ENCODE measurements at places on chromosomes 4 and X.

GRCh38 chrX:70901465-70901864 lies 7.0 kb downstream of the TEX11 start:
- DNase-seq, result no peak

DNA sequence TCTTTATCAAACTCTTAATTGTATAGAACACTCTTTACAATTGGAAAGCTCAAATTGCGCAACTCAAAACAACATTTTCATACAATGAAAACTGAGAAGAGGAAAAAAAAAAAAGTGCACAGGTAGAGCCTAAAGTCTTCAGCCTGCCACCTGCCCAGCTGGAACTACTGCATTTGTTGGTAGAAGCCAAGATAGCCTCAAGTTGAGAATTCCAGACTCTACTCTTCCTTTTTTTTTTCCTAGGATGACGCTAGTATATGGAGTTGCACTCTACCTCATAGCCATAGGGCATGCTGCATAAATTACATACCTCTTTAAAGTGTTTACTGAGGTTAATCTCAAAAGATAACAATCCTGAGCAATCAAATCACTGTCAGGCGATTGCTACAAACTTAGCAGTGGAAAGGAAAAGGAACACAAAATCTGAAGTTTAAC lies 13.6 kb downstream of the ABCG2 start:
- DNase-seq, result no peak

GRCh38 chr4:123579961-123580360 lies 183.4 kb downstream of the SPRY1 start:
- DNase-seq, result no peak

DNA sequence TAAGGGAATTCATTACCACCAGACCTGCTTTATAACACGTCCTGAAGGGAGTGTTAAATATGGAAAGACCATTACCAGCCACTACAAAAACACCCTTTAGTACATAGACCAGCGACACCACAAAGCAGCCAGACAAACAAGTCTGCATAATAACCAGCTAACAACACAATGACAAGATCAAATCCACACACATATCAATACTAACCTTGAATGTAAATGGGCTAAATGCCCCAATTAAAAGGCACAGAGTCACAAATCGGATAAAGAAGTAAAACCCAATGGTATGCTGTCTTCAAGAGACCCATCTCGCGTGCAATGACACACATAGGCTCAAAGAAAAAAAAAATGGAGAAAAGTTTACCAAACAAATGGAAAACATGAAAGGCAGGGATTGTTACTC lies 36.9 kb downstream of the FGF16 start:
- DNase-seq, result no peak

DNA sequence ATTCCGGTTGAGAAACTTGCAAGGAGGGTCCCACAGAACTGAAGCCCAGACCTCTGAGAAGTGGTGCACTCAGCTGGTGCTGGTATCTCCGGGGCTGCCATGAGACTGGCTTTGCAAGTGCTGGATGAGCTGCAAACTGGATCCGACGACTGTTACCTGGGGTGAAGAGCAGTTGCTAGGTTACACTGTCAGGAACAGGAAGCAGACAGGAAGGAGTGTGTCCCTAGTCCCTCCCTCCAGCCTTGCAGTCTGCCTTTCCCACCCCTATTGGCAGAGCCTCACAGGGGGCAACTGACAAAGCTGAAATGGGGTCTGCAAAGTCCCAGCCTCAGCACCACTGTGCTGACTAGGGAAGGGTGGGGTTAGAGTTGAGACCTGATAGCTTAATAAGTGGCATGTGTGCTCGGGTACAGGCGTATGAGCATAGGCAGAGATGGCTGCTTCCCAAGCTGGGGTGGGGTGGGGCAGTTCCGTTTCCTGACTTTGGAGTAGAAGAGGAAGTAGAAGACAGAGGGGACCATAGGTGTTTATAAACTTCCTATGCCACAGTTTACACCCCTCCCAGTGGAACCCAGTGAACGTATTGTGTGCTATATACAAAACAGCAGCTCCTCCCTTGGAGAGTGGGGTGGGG lies 18.0 kb downstream of the PPEF1 start:
- DNase-seq, result no peak

- DNase-seq, result no peak
Observed at GRCh38 chr4:99715286-99715685, 57.7 kb upstream of the C4orf54 start.

GRCh38 chr4:24807611-24808010 lies 12.2 kb downstream of the SOD3 start:
- DNase-seq, result no peak

GRCh38 chrX:70973221-70973620 lies 42.3 kb upstream of the SLC7A3 start:
- no peak for DNase-seq

- DNase-seq, result no peak
Observed at GRCh38 chrX:71919431-71919830, 8.8 kb downstream of the NHSL2 start.

- DNase-seq, result no peak
Observed at GRCh38 chrX:115499112-115499805, 61.7 kb upstream of the PLS3 start.

DNA sequence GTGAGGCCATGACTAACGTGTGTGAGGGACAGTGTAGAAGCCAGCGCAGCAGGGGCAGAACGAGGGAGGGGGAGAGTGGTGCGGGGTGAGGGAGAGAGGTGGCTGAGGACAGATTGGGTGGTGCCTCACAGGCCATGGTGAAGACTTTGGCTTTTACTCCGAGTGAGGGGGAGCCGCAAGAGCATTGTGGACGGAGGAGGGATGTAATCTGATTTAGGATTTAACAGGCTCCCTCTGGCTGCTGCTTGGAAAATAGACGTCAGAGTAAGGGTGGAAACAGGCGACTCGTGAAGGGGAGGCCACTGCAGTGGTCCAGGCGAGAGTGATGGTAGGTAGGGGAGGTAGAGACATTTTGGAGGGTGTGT lies 13.0 kb downstream of the PPP1R3F start:
- no peak for DNase-seq

GRCh38 chrX:69524781-69525363 lies 20.7 kb downstream of the NALF2 start:
- DNase-seq, result no peak

- DNase-seq, result no peak
Observed at GRCh38 chr4:99190336-99190735, 28.7 kb downstream of the ADH6 start.

DNA sequence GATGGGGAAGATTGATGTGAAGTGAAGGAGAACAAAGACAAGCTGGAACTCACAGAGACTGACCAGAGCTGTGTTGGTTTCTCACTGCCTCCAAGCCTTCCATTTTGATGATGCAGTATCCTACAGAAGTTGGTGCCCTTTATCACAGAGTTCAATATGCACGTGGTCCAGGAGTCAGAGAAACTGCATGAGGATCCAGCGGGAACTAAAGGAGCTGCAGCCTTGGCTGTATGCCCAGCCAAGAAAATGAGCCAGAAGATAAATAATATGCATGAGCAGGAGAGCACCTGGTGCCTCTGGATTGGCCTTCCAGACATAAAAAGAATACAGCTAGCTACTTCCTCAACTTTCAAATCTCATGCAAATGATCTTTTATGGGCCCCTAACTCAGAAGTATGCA lies 44.3 kb upstream of the DCLK2 start:
- DNase-seq, result no peak

DNA sequence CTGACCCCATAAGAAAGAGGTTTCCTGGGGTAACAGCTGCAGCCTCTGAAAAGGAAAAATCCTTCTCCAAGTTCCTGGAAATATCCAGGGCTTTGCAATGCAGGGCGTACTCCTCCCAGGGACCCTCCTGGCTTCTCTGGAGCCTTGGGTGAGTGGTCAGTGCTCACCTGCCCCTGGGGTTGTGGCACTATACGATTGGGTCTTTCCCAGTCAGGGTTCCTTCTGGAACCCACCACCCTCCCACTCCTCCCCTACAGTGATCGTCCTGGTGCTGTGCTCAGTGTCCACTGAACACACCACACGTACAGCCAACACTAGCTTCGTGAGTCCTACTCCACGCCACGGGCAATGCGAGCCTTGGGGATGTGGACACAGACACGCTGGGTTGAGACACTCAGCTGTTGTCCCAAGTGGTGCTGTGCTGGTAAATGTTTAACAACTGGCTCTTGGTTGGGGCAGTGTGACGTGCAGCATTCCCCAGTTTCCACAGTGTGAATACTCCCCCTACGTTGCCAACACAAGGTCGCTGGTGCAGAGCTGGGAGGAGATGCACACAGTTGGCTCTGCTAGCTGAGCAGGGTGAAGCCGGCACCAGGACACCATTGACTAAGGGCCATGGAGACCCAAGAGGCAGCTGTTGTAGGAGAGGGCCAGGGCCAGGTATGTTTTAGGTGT lies 65.4 kb downstream of the HTRA3 start:
- no peak for DNase-seq

GRCh38 chr4:86975927-86976326 lies 41.1 kb downstream of the AFF1 start:
- DNase-seq, result no peak

- DNase-seq, result no peak
Observed at GRCh38 chrX:154025230-154025629, 5.5 kb upstream of the IRAK1 start.

GRCh38 chr4:101218346-101218745 lies 129.0 kb downstream of the PPP3CA start:
- no peak for DNase-seq

DNA sequence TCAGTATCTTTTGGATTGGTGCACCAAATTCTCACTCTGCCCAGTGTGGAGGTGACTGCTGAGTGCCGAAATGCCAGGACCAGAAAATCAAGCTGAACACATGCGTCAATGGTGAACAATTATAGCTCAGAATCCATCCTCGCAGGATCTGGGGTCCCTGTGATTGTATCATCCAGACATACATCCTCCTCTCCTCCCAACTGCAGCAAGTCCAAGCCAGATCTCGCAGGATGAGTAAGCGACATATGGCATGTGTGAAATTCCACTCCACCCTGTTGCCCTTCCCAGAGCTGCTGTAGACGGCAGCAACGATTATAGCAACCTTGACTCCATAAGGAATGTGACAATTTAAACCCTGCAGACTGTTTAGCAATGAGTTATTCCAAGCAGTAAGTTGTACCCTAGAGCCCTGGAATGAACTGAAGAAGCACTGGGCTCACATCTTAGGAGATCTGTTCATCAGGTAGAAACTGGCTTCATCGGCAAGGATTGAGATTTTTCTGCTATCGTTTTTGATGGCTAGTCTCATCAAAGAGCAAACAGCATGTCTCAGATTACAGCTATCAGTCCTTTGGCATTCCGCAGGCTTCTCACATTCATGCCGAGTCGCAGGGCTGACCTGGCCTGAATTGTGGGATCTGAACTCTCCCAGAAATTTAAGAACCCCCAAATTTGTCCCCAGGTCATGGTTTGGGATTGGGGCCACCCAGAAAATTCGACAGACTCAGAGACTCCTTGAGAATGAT lies 35.5 kb upstream of the SORBS2 start:
- DNase-seq, result no peak

- DNase-seq, result no peak
Observed at GRCh38 chrX:51420610-51421009, 75.8 kb downstream of the NUDT11 start.

- no peak for DNase-seq
Observed at GRCh38 chr4:152467101-152467500, 68.8 kb downstream of the FBXW7 start.

DNA sequence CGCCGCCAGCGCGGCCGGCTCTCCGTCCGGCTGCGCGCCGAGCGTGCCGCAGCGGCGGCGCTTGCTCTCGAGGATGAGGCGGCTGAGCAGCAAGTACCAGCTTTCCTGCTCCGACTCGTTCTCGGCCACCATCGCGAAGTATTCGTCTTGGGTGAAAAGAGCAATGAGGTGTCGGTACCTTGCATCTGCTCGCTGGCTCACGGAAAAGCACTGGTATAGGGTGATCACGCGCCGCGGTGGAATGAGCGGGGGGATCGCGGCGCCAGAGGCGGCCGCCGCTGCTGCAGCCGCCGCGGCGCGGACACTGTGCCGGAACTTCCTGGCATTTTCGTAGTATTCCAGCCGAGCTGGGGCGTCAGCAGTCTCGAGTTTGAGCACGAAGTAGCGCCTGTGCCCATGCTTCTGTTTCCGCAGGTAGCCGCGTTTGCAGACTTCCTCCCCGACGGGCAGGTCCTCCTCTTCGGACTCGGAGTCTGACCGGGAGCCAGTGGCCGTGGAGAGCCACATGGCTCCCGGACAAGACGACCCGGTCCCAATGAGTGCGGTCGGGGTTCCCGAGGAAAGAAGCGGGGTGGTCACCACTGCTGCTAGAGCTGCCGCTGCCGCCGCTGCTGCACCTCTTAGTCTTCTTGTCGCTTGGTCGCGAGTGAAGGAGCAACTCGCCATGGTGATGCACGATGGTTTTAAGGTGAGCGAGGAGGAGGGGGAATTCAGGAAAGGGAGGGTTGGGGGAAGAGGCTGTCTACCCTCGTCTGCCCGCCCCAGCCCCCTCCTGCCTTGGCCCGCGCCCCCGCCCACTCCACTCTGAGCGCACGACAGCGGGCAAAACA lies 469 bp downstream of the IRS4 start:
- no peak for DNase-seq

DNA sequence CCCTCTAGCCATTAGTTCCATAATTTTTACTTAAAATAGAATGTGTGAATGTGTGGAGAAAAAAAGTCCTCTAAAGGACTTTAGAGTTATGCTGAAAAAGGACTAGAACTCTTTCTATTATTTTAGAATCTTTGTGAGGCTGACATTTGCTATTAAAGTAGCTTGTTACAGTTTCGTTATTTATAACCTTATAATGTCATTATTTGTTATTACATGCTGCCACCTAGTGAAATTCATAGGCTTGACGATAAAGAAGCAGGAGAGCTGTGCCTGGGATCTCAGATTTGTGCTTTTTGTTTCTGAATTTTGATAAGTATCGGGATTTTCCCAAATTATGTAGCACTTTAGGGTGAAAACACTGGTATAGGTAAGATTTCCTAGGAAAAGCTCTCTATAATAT lies 38.5 kb upstream of the TAPT1 start:
- DNase-seq, result no peak

GRCh38 chr4:14848229-14848628 lies 154.1 kb upstream of the CPEB2 start:
- DNase-seq, result no peak

- DNase-seq, result no peak
Observed at GRCh38 chr4:154692304-154692818, 51.4 kb upstream of the LRAT start.

- DNase-seq, result peak; percentile 57
Observed at GRCh38 chr4:114807759-114808404, 209.3 kb downstream of the UGT8 start.

DNA sequence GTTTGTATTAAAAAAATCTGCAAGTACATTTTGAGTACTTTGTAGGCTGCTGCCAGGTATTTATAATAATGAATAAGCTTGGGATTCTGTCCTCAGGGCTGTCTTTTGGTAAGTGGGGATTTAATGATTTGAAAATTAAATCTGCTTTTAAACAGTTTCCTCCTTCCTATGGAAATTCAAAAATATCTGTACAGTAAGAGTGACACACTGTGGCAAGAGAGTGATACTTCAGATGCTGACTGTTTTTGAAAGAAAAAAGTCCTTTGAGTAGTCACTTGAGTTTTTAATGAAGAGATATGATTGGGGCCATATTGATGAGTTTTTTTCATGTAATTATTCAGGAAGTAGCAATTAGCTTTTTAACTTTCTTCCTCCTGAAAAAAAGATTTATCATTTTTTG lies 49.2 kb downstream of the SMARCAD1 start:
- DNase-seq, result no peak

Measured in activated CD8-positive, alpha-beta memory T cell treated with anti-CD3 and anti-CD28 coated beads, Interleukin-2, amount 50 U/mL, for 48 hours (primary cell).